ENCODE measurements at places on chromosomes 2 and 18.

GRCh38 chr18:39500306-39500705 lies 1934.7 kb upstream of the CELF4 start:
- no peak for DNase-seq

- DNase-seq, result peak; percentile 79
Measured at GRCh38 chr2:17646081-17646554, 105.6 kb downstream of the VSNL1 start.

DNA sequence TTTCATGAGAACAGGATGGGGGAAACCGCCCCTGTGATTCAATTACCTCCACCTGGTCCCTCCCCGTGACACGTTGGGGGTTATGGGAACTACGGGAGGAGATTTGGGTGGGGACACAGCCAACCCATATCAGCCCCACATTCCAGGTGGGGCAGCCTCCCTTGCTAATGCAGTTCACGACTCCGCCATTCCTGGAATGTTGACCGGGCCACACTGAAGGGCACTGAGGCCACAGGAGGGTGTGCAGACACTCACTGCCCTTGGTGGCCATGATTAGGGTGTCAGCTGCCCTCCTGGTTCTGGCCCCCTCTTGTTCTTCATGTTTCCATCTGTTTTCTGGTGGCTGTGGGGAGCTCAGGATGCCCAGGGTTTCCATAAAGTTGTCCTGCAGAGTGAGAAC lies 176.3 kb downstream of the TWIST2 start:
- DNase-seq, result no peak

- no peak for DNase-seq
Measured at GRCh38 chr2:133682906-133683305, 114.6 kb upstream of the NCKAP5 start.

- peak; percentile 45 for DNase-seq
Measured at GRCh38 chr2:198127627-198128026, 323.2 kb downstream of the PLCL1 start.

DNA sequence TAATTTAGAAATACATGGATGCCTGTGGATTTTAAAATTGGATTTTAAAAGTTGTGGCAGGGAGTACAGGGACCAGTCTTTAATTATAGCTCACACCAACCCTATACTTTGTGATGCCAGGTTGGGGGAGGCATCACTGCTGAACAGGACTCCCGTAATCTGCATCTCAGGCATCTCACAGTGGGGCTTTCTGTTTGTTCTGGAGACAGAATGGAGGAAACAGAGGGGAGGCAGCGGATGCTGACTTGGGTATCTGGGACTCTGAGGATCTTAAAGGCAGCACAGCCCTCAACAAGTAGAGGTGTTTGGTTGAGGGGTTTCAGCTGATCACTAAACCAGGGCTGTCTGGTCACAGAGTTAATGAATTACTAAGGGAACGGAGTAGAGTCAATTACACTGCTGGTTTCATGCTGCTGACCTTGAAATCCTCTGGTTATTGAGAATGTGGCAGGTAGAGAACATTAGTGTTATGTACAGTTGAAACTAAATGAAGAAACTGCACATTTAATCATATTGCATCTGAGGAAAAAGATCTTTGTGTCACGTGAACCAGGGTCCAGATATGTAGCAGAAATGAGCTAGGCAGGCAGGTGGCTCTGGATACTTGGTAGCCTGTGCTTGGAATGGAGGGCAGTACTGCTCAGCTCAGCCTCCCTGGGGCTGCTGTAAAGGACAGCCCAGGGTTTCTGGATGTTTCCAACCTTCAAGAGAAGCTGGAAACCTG lies 40.3 kb downstream of the FHOD3 start:
- DNase-seq, result no peak

DNA sequence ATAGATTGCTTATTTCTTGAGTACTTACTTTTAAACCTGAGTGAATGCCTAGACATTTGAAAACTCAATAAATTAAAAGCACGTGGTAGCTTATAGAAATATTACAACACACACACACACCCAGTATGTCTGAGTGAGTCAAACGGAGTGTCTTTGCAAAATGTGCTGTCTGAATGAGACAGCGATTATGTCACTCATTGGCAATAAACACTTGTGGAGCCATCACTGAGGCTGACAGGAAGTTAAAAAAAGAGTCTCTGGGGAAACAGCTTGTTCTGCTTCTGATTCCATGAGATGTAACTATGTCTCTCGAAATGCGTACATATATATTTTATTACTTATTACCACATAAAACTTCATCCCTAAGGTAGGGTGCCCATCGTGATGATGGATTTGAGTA lies 22.3 kb upstream of the VPS4B start:
- no peak for DNase-seq

DNA sequence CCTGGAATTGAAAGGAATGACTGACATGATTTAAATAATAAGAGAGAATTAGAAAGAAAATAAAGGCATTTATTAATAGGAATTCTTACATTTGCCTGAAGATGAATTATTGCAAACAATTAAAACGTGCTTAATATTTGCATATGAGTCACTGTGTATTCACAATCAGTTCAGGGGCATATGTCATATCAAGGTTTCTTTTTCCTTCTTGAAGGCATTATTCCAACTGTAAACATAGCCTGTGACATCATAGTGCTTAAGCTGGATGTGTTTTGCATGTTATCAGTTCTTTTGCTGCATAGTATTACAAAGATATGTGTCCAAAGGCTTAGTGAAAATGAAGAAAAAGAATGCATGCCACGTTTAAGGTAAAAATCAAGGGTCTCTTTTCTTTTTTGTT lies 80.8 kb downstream of the MEIS1 start:
- DNase-seq, result no peak

GRCh38 chr18:11155034-11155759 lies 5.8 kb upstream of the PIEZO2 start:
- DNase-seq, result no peak

DNA sequence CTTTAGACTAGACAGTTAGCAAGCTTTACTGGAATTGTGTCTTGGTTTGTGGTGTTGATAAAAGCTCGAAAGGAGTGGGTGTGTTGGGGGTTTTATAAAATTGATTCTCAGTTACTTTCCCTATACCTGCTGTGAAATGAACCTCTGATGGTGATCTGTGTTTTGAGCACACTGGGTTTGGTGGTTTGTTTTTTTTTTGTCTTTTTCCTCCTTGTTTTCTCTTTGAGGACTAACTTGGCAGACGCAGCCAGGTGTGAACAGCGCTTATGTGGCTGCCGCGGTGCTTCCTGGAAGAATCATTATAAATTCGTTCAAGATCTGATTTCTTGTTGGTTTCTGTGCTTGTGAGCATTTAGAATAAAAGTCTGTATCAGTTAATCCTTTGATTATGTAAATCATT lies 28.5 kb downstream of the GRHL1 start:
- DNase-seq, result no peak

DNA sequence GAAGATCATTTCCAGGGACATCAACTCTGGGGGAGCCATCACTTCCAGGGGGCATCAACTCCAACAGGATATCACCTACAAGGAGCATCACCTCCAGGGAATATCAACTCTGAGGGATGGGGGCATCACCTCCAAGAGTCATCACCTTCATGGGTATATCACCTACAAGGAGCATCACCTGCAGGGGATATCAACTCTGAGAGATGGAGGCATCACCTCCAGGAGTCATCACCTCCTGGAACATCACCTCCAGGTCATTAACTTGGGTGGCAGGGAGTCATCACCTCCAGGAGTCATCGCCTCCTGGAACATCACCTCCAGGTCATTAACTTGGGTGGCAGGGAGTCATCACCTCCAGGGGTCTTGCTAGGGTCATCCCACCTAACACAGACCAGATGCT lies 167.6 kb downstream of the NDUFA10 start:
- no peak for DNase-seq

- DNase-seq, result no peak
Measured at GRCh38 chr2:172742931-172743540, 7.4 kb downstream of the RAPGEF4 start.

GRCh38 chr2:151793123-151793522 lies 35.1 kb downstream of the ARL5A start:
- no peak for DNase-seq

GRCh38 chr2:129754831-129755230 lies 224.6 kb upstream of the RAB6C start:
- no peak for DNase-seq

GRCh38 chr2:128710729-128711128 lies 392.1 kb upstream of the HS6ST1 start:
- no peak for DNase-seq

GRCh38 chr2:54573537-54573919 lies 117.4 kb downstream of the SPTBN1 start:
- DNase-seq, result no peak

DNA sequence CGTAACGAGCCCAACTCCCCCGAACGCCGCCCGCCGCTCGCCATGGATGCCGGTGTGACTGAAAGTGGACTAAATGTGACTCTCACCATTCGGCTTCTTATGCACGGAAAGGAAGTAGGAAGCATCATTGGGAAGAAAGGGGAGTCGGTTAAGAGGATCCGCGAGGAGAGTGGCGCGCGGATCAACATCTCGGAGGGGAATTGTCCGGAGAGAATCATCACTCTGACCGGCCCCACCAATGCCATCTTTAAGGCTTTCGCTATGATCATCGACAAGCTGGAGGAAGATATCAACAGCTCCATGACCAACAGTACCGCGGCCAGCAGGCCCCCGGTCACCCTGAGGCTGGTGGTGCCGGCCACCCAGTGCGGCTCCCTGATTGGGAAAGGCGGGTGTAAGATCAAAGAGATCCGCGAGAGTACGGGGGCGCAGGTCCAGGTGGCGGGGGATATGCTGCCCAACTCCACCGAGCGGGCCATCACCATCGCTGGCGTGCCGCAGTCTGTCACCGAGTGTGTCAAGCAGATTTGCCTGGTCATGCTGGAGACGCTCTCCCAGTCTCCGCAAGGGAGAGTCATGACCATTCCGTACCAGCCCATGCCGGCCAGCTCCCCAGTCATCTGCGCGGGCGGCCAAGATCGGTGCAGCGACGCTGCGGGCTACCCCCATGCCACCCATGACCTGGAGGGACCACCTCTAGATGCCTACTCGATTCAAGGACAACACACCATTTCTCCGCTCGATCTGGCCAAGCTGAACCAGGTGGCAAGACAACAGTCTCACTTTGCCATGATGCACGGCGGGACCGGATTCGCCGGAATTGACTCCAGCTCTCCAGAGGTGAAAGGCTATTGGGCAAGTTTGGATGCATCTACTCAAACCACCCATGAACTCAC lies 673 bp downstream of the PCBP1 start:
- peak; percentile 63 for DNase-seq

DNA sequence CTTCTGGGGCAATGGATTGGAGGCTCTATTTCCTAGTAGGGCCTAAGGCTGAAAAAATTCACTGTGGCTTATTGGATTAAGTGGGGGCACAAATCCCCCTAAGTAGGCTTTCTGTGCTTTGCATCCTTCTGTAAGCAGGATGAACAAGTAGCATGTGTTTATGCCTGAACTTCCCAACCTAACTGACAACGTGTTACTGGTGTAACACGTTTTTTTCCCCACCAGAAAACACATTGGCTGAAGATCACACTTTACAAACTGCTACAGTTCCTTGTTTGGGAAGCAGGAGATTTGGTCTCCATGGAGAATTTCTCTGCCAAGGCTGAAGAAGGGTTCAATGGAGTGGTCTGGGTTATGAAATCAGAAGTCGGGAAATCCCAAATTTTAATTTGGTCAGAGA lies 7.2 kb upstream of the ITGA6 start:
- no peak for DNase-seq

GRCh38 chr18:76274468-76275289 lies 220.4 kb downstream of the ZNF516 start:
- peak; percentile 2 for DNase-seq

DNA sequence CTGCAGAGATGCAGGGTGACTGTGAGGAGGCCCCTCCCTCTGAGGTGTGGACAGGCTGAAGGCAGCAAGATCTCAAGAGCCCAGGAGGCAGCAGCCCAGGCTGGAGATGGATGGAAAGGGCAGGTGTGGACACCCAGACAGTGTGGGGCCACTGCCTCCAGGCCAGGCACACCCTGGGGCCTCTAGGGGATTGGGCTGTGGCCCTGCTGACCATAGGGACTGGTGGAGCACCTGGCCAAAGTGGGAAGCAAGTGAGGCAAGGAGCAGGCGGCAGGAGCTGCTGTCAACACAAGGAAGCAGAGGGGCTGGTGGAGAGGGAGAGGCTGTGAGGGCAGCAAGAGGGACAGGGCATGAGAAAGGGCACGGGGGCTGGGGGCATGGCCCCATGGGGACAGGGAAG lies 10.8 kb downstream of the SNED1 start:
- DNase-seq, result no peak

- no peak for DNase-seq
Measured at GRCh38 chr2:121804340-121804739, 48.9 kb downstream of the TSN start.

DNA sequence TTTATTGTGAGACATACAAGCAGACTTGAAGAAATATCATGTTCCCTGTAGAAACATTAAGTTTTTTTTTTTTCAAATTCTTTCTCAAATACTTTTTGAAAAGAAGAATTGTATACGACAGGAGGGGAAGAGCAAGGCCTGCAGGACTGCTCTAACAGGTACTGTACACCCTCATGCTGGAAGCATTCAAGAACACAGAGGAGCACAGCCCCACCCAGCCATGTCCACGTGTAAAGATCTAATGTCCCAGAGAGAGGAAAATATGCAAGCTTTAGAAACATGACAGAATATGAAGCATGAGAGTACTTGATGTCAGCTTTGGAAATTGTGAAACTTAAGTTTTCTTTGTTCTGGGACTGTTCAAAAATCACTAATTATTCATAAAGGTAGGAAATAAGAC lies 191.6 kb downstream of the TTC32 start:
- DNase-seq, result no peak

DNA sequence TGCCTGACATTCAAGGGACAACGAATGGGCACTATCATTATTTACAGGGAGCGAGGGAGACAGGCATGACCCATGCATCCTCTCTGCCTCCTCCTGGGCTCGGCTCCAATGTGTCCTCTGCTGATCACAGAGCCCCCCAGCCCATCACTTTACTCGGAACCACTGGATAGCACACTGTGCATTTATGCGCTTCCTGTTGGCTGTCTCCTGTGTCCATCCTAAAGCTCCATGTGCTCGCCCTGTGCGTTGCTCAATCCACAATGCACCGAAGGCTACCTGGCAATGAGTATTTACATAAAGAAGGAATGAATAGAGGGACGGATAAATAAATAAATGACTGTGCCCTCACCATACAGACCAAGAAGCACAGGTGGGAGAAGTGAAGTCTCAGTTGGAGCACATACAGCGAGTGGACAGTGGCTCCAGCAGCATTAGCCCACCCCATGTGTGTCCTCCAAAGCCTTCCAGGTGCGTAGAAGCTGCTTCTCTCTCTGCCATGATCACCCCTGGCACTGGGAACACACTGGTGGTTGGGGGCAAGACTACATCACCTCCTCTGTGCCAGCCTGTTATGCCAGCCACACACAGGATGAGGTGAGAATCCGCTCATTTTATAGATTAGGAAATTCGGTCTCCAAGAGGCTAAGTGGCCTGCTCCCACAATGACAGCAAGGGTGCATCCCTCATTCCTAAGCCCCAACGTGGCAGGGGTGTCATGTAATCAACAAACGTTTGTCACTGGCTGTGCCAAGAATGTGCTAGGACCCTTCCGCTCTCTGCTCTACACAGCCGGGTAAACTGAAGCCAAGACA lies 2.3 kb upstream of the GDF7 start:
- DNase-seq, result no peak

DNA sequence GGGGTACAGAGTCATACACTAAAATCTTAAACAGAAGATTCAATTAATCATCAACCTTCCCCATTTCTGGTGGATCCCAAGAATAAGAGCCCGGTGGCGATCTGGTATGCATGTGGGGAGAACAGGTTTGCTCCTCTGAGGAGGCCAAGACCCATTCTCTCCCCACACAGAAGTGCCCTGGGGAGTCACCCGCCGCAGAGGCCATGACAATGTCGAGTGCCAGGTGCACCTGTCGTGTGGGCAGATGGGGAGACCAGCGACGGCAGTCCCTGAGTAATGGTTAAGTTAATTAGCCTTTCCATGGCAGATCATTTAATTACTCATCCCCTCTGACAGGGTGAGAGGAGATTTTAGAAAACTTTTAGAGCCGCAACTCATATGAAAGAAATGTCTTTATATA lies 345.0 kb downstream of the NCKAP5 start:
- DNase-seq, result no peak
